Common myeloid progenitor, CD34-positive (primary cell): ENCODE measurements at places on chromosomes 5 and 9.
A peak's percentile ranks its signal among the peaks of the same experiment; 100 is the strongest.

DNA sequence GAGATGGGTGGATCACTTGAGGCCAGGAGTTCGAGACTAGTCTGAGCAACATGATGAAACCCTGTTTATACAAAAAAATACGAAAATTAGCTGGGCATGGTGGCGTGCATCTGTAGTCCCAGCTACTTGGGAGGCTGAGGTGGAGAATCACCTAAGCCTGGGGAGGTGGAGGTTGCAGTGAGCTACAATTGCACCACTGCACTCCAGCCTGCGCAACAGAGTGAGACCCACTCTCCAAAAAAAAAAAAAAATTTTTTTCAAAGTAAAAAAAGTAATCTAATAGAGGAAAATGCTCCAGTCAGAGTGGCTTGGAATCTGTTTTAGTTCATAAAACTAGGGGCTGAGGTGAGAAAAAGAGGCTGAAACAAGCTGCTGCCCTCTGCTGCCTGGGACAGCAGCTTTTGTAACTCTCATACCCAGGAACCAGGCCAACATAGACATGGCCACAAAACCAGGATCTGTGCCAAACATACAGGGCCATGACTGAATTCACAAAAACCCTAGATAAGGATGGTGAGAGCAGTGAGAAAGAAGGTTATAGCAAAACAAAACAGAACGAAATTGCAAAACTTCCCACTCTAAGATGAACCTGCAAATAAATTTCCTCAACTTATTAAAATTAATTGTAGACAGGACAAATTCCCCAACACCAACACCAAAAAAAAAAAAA lies 13.1 kb upstream of the DCAF12 start:
- DNase-seq: peak; percentile 85

DNA sequence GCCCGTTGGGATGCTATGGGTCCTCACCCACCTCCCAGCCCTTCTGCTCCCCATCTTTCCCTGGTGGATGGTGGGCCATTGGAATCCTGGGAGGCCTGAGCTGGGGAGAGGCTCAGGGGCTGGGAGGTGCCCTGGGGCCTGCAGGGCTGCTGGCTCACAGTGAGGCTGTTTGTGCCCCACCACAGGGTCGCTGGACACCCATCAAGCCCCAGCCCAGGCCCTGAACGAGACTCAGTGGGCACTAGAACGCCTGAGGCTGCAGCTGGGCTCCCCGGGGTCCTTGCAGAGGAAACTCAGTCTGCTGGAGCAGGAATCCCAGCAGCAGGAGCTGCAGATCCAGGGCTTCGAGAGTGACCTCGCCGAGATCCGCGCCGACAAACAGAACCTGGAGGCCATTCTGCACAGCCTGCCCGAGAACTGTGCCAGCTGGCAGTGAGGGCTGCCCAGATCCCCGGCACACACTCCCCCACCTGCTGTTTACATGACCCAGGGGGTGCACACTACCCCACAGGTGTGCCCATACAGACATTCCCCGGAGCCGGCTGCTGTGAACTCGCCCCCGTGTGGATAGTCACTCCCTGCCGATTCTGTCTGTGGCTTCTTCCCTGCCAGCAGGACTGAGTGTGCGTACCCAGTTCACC lies 4.9 kb upstream of the AIF1L start:
- DNase-seq: no peak

GRCh38 chr5:74492230-74492629 lies 148.3 kb downstream of the ENC1 start:
- no peak for DNase-seq

DNA sequence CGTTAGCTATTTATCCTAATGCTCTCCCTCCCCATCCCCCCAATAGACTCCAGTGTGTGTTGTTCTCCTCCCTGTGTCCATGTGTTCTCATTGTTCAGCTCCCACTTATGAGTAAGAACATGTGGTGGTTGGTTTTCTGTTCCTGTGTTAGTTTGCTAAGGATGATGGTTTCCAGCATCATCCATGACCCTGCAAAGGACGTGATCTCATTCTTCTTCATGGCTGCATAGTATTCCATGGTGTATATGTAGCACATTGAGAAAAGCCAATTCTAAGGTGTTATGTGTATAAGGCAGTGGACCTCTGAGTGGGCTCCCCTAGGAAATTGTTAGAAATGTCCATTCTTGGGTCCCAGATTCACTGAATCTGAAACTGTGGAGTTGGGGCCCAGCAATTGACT lies 103.1 kb upstream of the MYO10 start:
- DNase-seq: no peak

- peak; percentile 26 for DNase-seq
These were observed 541 bp downstream of the GNPDA1 start for GRCh38 chr5:142012186-142012785.

- DNase-seq: peak; percentile 25
These were observed 4.4 kb downstream of the PITX1 start for GRCh38 chr5:135029477-135030122.

DNA sequence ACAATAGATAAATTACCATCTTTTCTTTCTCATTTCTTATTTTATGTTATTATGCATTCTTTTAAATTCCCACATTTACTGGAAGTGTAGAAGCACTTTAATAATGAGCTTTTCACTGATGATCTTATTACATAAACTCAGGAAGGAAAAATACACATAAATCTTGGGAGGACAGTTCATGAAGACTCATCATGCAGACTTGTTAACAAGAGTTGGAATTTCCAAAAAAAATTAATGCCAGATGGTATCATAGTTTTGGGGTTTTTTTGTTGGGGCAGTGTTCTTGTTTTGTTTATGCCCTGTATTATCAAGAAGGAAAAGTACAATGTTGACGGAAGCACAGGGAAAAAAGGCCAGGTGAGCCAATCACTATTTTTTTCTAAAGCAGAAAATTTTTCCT lies 35.1 kb downstream of the CEMIP2 start:
- DNase-seq: no peak
